CD4-positive, alpha-beta T cell (primary cell): ENCODE measurements at places on chromosomes 7 and 10. TPM values are rescaled to one million over a fixed set of nuclear protein-coding genes. Genes with fewer than 3 reads are reported as not detected.

The EPC1 gene
- 181 TPM for total RNA-seq

DNA sequence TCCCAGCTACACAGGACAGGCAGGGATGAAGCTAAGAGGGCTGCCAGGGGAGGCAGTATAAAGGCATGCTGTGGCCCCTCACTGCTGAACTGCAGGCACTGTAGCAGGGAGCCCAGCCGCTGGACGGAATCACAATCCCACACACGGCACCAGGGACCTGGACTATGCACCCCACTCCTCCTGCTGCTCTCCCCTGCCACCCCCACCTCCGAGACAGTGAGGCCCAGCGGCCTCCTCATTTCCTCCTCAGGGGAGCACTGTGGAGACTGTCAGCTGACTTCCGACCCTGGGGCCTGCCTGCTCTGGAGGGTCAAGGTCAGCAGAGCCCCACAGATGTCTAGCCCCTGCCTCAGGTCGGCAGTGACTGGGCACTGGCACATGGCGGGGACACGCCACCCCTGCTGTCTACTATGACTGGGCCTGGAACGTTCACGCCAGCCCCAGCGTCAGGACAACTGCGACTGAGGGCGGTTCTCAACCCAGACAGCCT lies 92.7 kb downstream of the FAM53B start:
- DNase-seq = peak; percentile 43

The GPR26 gene
- total RNA-seq = not detected

DNA sequence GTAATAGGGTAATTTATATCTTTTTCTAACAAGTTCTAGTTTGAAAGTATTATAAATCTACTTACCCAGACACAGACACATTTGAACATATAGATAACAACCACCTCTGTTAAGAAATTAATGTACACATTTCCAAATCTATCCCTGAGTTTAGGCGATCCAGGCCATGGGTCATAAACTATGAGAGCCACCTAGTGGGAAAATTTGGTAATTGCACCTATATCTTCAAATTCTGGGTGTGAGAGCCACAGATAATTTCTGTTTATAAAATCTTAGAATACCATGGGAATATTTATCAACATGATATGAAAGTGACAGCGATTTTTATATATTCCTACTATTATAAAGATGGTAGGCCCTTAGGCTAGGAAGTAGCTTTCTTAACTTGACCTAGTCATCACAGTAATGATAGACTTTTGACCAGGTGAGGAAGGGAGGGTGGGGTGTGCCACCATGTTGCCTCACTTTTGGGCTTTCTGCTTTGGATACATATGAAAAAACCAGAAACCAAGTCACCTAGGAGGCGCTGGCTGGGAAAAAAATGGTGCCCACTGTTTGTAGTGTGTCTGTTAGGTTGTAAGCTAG lies 8.0 kb upstream of the EPHA1 start:
- DNase-seq = peak; percentile 20

GRCh38 chr10:32446536-32447406 lies 831 bp downstream of the CCDC7 start:
- no peak for DNase-seq

- no peak for DNase-seq
Observed at GRCh38 chr7:99631295-99632109, 14.8 kb downstream of the ZSCAN25 start.

GRCh38 chr7:33217595-33217994 lies 88.2 kb downstream of the BBS9 start:
- DNase-seq = no peak

- no peak for DNase-seq
Observed at GRCh38 chr7:24739306-24739705, 18.0 kb downstream of the GSDME start.

The LRRC17 gene
- 0.22 TPM for total RNA-seq

The ADAP1 gene
- total RNA-seq = 7.2 TPM

- DNase-seq = no peak
Observed at GRCh38 chr10:96697438-96697837, 22.9 kb downstream of the PIK3AP1 start.

DNA sequence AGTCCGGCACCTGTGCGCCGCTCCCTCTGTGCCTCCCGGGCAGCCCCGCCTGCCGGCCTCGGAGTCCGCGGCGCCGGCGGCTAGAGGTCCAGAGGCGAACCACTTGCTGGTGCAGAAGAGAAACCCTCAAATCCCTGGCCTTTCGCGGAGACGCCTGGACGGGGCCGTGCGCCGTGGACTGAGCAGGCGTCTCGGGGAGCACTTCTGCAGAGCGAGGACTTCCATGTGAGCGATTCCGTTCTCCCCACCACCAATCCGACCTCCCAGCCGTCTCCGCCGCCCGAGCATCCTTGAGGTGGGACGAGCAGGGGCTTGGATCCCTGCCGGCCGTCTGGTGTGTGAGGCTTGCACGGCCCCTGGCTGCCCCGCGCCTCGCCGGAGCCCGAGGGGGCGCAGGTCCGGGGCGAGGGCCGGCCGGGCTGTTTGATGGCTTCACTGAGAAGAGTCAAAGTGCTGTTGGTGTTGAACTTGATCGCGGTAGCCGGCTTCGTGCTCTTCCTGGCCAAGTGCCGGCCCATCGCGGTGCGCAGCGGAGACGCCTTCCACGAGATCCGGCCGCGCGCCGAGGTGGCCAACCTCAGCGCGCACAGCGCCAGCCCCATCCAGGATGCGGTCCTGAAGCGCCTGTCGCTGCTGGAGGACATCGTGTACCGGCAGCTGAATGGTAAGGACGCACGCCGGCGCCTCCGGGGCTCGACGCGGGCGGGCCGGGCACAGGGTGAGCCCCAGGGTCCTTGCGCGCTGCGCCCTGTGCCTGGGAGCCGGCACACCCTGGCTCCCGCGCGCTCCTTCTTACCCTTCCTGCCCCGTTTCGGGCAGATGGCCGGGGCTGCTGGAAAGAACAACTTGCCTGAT lies 660 bp downstream of the GALNT17 start:
- no peak for DNase-seq

DNA sequence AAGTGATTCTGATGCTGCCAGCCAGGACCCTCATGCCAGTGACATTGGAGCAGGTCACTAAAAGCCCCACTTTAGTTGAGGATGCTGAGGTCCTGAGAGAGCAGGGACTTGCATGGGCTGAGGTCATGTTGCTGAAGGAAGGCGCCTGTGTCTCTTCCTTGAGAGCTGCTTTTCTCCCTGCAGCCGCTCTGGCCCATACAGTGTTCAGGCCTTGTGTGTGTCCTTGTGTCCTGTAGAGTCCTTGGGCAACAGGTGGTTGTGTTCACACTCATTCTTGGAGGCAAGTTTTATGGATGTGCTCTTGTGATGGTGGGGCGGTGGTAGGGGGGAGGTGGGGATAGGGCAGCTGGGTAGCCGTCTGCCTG lies 33.3 kb downstream of the TSPAN14 start:
- no peak for DNase-seq

DNA sequence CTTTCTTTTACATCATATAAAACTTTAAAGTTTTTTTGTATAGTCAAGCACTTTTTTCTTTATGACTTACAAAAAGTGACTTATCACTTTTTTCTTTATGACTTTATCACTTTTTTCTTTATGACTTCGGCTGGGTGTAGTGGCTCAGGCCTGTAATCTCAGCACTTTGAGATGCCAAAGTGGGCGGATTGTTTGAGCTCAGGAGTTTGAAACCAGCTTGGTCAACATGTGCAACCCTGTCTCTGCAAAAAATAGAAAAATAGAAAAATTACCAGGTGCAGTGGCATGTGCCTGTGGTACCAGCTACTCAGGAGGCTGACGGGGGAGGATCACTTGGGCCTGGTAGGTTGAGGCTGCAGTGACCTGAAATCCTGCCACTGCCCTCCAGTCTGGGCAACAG lies 108.8 kb upstream of the CSTF2T start:
- DNase-seq = no peak

The SOSTDC1 gene
- not detected for total RNA-seq
